ENCODE measurements at places on chromosomes 5 and 9.

DNA sequence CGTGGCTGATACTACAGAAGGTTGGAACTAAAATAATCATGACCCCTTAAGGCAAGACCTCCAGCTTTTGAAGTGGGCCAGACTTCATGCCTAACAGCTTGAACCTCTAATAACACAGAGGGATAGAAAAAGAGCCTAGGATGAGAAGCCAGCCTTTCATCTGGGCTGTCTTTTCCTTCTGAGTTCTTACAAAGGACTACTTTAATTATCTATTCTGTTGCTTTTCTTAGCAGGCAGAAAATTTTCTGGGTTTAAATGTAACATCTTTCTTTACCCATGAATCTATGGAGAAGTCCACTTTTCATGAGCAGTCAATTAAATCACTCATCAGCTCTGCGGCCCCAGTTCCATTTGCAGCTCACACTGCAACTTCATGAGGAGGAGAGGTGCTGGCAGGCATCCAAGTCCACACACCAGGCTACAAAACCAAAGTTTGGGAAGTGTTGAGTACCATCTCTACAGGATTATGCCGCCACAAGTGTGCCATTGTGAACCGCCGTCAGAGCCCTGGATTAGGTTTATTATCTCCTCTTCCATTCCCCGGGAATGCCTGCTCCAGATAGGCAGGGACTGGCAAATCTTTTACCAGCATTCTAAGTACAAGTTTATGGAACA lies 192.0 kb downstream of the TLE4 start:
- no peak for DNase-seq

DNA sequence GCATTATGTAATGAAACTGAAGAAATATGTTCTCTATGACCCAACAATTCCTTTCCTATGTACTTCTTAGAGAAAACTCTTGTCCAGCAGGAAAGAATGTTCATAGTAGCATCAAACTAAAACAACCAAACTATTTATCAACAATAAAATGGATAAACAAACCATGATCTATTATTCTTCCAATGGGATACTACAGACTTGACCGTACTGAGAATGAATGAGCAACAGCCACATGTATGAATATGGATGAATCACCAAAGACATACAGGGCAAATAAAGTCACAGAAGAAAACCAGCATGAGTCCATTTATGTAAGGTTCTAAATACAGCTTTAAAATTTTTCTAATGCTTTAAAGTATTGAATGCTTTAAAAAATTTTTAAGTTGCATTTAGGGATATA lies 73.6 kb upstream of the SUSD1 start:
- no peak for DNase-seq

DNA sequence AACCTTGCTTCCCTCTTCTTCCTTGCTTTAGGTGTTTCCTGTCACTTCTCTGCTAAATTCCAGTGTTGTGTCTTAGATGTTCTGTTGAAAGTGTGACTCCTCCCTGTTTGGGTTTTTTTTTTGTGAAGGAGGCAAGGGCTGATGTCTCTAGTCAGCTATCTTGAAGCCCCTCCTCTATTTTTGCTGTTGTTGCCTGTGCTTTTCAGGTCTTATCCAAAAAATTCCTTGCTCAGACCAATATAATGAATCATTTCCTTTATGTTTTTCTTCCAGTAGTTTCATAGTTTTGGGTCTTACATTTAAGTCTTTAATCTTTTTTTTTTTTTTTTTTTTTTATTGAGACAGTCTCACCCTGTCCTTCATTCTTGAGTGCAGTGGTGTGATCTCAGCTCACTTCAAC lies 22.3 kb downstream of the RIC1 start:
- no peak for DNase-seq

GRCh38 chr5:50691399-50692016 lies 25.1 kb downstream of the PARP8 start:
- no peak for DNase-seq

GRCh38 chr5:15354021-15354420 lies 146.0 kb upstream of the FBXL7 start:
- no peak for DNase-seq

GRCh38 chr9:113705928-113706519 lies 170.1 kb upstream of the ZNF618 start:
- DNase-seq, result no peak

- DNase-seq, result no peak
Observed at GRCh38 chr5:157485340-157485739, 25.3 kb downstream of the NIPAL4 start.
